SW 1271 (cell line): ENCODE measurements at places on chromosomes 11 and 22.
A peak's percentile ranks its signal among the peaks of the same experiment; 100 is the strongest.

- peak; percentile 18 for DNase-seq
These were observed 539 bp downstream of the EIF4ENIF1 start for GRCh38 chr22:31488988-31489617.

DNA sequence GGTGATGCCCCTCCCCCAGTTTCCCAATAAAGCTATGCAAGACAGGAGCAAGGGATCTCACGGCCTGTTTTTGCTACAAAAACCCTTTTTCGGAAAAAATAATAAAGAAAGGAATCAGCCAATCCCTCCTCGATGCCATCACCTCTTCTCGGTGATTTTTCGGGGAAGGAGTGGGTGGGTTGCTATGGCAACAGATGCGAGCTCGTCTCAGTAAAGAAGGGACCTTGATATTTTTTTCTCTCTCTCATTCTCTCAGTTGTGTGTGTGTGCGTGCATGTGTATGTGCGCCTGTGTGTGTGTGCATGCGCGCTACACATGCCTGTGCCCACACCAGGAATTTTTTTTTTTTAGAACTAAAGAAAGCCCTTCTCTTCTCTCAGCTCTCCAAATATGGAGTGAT is 3.8 kb upstream of the NPAS4 start:
- DNase-seq, result no peak

- DNase-seq, result no peak
These were observed 457 bp downstream of the RNF141 start for GRCh38 chr11:10540546-10540914.

GRCh38 chr22:39522567-39523300 is 2.4 kb downstream of the ATF4 start:
- no peak for DNase-seq

- no peak for DNase-seq
These were observed 55.4 kb upstream of the NECTIN1 start for GRCh38 chr11:119784421-119784820.

- DNase-seq, result no peak
These were observed 40.7 kb downstream of the ZNF202 start for GRCh38 chr11:123700772-123701171.

GRCh38 chr22:25082096-25082495 is 117.6 kb upstream of the CRYBB3 start:
- no peak for DNase-seq

GRCh38 chr22:24146194-24146616 is 35.1 kb upstream of the SUSD2 start:
- no peak for DNase-seq

- no peak for DNase-seq
These were observed 6.3 kb downstream of the ZBTB3 start for GRCh38 chr11:62747475-62748160.

GRCh38 chr11:47558695-47559094 is 5.8 kb upstream of the CELF1 start:
- DNase-seq, result no peak

DNA sequence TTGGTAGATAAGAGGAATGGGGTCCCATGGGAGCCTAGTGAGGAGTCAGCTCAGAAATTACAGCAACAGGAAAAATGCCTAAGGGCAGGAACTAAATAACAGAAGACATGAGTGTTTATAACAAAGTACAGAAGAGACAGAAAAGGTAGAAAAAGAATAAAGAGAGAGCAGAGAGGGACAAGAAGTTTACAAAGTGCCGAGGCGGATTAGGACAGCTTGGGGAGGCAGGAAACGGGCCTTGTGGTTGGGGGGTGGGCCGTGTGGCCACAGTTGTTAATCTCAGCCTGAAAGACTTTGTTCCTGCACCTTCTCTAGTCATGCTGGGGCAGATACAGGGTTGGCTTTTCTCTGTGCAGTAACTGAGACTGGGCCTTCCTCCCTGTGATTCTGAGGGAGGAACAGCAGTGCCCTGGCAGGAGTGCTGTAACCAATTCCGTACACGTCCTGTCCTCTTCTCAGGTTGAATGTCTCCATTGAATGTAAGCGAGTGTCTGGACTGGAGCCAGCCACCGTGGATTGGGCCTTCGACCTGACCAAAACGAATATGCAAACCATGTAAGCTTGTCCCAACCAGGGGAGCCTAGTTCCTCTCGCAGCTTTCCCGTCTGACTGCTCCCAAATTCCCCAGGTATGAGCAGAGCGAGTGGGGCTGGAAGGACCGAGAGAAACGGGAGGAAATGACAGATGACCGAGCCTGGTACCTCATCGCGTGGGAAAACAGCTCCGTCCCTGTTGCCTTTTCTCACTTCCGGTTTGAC is 13.2 kb downstream of the NAA40 start:
- no peak for DNase-seq

- DNase-seq, result no peak
These were observed 82.4 kb downstream of the FANCF start for GRCh38 chr11:22543261-22543660.

DNA sequence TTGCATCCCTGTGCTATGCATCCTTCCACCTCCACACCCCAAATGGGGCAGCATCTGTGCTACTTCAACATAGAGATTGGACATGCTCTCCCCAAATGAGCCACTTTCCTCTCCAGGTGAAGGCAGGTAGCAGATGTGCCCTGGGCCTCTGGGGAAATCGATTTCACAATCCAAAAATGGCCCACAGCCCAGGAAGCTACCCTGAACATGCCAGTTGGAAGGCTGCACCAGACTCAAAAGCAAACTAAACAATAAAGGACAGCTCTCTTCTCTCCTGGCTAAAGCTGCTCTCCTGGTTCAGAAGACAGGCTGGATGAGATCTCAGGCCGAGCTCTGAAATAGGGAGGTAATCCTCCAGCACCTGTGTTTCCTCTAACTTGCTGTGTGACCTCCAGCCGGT is 19.7 kb downstream of the ISX start:
- DNase-seq, result no peak

GRCh38 chr11:10719616-10720015 is 26.1 kb upstream of the IRAG1 start:
- DNase-seq, result no peak

GRCh38 chr22:30226192-30226832 is 20.2 kb downstream of the LIF start:
- no peak for DNase-seq

- DNase-seq, result no peak
These were observed 332.2 kb downstream of the LUZP2 start for GRCh38 chr11:24828938-24829605.

DNA sequence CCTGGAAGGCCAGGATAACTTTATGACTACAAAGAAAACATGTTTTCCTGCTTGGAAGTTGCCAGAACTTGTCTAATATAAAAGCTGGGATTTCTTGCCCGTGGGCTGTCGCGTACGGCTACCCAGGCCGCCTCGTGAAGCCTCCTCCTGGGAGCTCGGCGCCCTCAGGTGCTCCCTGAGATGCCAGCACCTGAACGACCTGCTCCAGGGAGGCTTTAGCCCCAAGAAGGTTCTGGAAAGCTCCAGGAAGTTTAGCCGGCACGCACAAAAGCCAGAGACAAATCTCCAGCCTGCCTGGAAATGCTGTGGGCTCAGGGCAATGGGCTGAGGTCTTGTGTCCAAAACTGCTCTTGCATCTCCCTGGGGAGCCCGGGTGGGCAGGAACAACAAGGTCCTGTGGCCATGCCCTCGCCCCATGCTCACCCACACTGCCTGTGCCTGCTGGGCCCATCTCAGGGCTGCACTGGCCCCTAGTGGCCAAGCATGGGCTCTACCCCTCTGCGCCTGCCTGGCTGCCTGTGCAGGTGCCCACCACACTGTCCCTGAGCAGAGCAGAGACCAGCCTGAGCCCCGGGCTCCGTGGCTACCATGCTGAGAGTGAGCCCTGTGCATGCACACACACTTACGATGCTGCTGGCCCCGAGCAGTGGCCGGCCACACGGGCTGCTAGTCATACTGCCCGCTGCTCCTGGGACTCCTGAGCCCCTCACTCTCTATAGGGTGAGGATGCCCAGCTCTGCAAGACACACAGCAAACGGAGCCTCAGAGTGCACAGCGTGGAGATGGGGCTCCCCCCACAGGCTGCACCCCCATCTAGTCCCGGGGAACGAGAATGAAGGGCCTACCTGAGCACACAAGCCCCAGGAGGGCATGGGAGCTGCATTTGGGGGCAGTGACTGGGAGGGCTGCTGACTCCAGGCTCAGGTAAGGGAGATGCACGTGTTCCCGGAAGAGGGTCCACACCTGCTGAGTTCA is 4.9 kb upstream of the CELSR1 start:
- no peak for DNase-seq

DNA sequence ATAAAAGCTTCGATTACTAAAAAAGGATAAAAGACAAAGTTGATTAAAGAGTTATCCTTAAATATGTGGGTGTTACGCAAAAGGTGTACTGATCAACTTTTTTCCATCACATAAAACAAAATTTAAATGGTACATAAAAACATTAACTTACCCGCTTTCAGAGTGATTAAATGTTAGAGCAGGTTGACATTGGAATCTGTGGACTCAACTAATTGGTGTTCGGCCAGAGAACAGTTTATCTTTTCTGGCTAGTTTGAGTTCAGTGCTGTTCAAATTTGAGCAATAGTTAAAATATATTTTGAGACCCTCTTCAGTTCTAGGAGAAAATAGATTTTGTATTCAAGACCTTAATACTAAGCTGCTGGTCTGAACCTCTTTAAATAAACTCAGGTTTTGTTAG is 56.1 kb downstream of the ATM start:
- no peak for DNase-seq

GRCh38 chr22:22022255-22022840 is 39.8 kb upstream of the TOP3B start:
- DNase-seq, result no peak

DNA sequence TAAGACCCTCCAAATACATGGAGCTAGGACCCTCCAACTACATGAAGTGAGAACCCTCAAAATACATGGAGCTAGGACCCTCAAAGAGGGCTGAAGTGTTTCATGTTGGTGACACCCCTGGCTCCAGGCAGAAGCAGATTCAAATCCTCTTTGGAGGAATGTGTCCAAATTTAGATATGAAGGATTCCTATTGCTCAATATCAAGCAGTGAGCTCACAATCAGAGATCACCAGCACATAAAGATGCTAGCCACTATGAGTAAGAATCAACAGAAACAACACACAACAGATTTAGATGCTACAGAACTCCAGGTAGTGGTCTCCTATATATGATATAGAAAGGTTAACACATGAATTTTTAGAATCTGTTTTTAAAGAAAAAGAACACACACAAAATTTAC is 11.2 kb upstream of the RAB3IL1 start:
- DNase-seq, result no peak

- DNase-seq, result no peak
These were observed 114.7 kb downstream of the CRYBB2 start for GRCh38 chr22:25334162-25334490.

GRCh38 chr22:40480996-40481395 is 110.6 kb downstream of the SGSM3 start:
- DNase-seq, result no peak

DNA sequence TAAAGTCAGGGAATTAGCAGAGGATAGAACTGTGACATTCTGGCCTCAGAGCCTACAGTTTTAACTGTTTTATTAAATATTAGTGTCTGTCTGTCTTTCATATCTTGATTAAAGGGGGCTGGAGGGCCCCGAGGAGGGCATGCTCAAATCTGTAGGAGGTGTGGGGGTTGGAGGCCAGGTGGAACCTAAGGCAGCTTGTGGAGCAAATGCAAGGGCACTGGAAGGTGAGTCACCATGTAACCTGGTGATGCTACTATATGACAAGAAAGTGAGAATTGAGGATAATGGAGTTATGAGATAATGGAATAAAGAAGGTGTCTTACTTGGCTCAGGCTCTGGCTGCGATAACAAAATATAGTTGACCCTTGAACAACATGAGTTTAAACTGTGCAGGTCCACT is 27.3 kb upstream of the TMEM86A start:
- no peak for DNase-seq

GRCh38 chr22:35380013-35380412 is 883 bp upstream of the HMOX1 start:
- no peak for DNase-seq

- DNase-seq, result no peak
These were observed 563.1 kb downstream of the METTL15 start for GRCh38 chr11:28671274-28671673.

DNA sequence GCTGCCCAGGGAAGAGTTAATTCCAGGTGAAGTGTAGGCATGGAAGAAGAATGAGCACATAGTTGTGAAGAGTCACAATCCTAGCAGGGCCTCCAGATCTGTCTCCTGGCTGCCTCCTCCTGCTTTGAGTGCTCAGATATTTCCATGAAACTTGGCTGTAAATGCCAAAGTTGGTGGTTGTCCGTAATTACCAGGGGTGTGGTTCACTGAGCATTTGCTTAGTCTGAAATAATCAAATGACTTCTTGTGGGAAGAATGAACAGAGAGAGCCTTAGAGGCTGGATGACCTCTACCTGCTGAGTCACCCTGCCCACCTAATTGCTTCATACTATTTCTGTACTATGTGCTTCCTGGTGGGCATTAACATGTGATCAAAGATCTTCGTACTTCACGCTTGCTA is 50.9 kb downstream of the APIP start:
- DNase-seq, result no peak

GRCh38 chr11:46600194-46600960 is 6.6 kb upstream of the AMBRA1 start:
- no peak for DNase-seq

- DNase-seq, result no peak
These were observed 185.5 kb downstream of the KIRREL3 start for GRCh38 chr11:126815111-126815510.

DNA sequence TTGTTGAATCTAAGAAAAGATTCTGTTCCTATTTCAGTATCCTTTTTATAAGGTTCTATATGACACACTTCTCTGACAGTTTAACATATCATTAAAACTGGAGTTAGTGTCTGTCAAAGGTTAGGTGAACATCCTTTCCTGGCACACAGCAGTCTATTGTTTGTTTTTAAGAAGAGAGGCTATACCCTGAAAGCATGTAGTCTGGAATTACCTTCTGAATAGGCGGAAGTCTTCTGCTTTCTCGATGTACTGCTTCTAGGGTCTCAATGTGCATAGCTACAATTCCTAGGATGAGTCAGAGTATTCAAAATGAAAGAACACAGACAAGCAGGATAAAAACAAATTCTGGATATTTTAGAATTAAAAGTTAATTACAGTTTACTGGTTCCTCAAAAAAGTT is 188.6 kb downstream of the SWAP70 start:
- no peak for DNase-seq

GRCh38 chr11:114087025-114087424 is 27.5 kb downstream of the ZBTB16 start:
- DNase-seq, result no peak

DNA sequence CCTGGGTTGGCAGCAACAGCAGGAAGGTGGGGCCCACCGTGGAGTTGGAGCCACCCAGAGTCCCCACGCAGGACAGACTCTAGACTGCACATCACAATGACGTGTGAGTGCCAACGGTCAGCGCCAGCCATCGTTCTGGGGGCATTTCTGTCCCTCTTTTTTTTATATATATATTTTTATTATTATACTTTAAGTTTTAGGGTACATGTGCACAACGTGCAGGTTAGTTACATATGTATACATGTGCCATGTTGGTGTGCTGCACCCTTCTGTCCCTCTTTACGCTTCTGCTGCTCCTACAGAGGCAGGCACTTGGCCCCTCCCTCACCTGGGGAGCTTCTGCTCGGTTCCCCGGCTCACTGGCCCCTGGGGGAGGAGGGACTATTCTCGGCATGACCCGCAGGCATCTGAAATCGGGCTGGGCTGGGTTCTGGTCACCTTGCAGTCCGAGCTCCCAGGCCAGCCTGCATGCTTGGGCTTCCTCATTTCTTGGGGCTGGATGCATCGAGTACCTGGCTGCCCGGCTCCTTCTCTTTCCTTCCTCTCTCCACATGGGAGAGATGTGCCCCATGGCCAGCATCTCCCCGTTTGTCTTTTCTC is 787.4 kb downstream of the TBC1D22A start:
- DNase-seq, result no peak

- DNase-seq, result no peak
These were observed at the start of gene GRK2 for GRCh38 chr11:67266449-67267187. TSS of gene GRK2 (plus strand) at chr11:67266473. CDS start at chr11:67266700, 227 bp downstream.

GRCh38 chr22:22745225-22746060 is 101.0 kb downstream of the GGTLC2 start:
- no peak for DNase-seq
